ENCODE measurements at places on chromosomes 6 and 20. TPM values are rescaled to one million over a fixed set of nuclear protein-coding genes. Genes with fewer than 3 reads are reported as not detected.

Gene SLC17A3
- not detected for total RNA-seq

Gene AARS2
- 6.1 TPM for total RNA-seq

Gene HLA-A
- total RNA-seq, result 322 TPM

Gene EPB41L1
- 49.3 TPM for total RNA-seq

Gene SLC44A4
- total RNA-seq, result not detected

Gene ECT2L
- total RNA-seq, result not detected

Gene CAGE1
- not detected for total RNA-seq

GRCh38 chr20:15375836-15376235 is 1038.4 kb upstream of the FLRT3 start:
- ATAC-seq, result no peak

GRCh38 chr6:166938150-166938549 is 18.2 kb downstream of the RNASET2 start:
- no peak for ATAC-seq

DNA sequence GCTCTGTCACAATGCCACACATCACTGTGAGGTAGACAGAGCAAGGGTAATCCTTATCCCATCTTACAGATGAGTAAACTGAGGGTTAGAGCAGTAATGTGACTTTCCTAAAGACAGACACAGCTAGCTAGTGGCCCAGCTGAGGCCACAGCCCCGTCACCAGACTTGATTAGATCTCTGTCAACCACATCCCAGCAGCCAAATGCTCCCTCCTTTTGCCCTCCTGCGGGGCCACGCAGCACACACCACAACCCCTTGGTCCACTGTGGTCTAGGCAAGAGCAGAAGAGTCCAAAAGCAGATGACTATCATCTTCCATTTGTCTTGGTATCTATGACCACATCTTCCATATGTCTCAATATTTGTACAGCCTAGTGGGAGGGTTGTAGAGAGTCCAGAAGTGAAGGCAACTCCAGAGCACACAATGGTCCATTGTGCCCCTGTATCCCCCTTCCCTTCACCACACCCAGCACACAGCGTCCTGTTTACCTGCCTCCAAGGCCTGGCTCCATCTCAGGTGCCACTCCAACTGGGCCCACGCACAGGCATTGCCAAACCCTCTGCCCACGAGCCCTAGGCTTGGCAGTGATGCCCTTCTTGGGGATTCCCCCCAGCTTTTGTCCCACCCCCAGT is 47.1 kb upstream of the FOXP4 start:
- no peak for ATAC-seq

DNA sequence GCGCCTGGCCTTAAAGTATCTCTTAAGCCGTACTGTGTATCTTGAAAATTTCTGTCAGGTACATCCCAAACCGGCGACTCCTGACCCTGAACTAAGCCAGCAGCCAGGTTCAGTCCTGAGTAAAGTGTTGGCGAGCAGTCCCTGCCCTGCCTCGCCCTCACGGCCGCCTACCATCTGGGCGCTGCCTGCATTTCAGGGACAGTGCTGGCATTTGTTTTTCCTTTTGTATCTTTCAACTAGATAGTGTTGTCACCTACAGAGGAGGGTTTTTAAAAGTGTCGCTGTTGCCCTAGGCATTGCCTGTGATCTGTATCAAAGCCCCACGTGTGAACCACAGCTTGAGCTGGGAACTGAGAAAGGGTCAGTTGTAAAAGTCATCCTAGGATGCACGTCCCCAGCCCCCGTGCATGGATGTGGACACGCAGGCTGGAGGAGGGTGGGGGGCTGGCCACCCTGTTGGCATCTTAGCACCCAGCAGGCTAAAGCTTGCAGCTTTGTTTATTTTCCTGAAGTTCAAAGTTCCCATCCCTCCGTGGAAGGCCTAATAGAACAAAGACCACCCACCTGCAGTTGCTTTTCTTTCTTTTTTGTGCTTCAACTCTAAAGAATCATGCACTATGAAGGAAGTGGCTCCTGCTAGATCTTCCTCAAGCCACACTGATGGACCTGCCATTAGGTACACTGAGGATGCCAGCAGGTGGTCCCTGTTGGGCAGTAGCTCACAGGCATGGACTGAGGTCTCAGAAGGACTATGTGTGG is 136.8 kb downstream of the ZDHHC14 start:
- no peak for ATAC-seq

DNA sequence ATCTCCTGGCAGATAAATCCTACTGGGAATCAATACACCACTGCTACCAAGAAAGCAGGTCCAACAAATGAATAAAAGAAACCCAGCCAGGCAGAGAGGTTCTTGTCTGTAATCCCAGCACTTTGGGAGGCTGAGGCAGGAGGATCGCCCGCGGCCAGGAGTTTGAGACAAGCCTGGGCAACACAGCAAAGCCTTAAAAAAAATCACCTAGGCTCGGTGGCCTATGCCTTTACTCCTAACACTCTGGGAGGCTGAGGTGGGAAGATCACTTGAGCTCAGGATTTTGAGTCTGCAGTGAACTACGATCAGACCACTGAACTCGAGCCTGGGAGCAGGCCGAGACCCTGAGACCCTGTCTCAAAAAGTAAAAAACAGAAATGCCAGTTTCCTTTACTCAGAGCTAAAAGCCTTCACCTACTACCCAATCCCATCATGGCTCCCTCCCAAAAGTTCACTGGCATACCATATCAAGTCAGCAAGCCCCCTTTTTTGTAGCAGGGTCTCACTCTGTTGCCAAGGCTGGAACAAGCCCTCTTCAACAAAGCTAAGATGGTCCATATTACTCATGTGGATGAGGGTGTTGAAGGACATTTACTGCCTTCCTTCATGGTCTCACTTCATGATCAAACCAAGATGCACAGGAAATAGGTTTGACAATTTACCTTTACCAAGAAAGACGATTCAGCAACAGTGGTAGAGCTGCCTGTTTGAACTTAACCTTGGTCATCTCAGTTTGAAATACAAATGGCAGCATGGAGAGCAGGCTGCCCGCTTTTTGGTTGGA is 5.3 kb downstream of the SNX5 start:
- ATAC-seq, result no peak

GRCh38 chr20:43549416-43550065 is 9.3 kb upstream of the SGK2 start:
- ATAC-seq, result no peak

- ATAC-seq, result no peak
Measured at GRCh38 chr6:105492706-105493673, 90.1 kb upstream of the PREP start.
